Hematopoietic multipotent progenitor cell treated with erythropoietin and hydrocortisone succinate and interleukin-3 and kit ligand, for 17 days (in vitro differentiated cells): ENCODE measurements at places on chromosomes 5 and 9.

GRCh38 chr9:106864373-106865143 is 1.6 kb downstream of the ZNF462 start:
- DNase-seq = no peak

DNA sequence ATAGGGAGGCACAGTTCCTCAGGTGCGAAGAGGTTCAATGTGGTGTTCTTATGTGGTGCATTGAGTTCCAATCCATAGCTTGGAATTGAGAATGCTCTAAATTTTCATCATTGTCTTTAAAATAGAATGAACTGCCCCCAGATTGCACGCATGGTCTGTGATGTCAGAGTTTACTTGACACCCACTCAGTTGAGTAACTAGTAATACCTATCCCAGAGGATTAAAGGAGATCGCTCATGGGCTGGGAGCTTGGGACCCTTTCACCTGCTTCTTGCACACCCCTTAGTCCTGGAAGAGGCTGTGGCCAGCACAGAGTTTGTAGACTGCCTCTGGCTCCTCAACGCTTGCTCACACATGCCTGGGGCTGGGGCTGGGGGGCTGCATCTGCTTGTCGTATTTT is 95.1 kb upstream of the OTULINL start:
- DNase-seq = no peak

DNA sequence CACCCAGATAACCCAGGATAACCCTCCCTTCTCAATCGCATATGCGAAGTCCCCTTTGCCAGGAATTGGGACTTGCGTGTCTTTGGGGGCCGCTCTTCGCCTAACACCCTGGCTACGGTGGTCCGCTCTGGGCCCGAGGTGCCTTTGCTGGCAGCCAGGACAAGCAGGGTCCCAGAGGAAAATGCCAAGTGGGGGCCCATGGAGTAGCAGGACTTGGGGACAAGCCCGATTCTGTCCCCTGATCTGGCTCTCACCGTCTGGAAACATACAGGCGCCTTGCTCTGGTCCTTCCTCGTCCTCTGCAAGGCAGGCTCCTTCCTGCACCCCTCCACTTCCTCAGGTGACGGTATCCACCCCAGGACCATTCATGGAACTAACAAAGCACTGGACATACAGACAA is 78.1 kb upstream of the UNC5A start:
- no peak for DNase-seq

- no peak for DNase-seq
Measured at GRCh38 chr5:15255576-15255975, 244.4 kb upstream of the FBXL7 start.

GRCh38 chr9:125842242-125842641 is 95.1 kb downstream of the PBX3 start:
- no peak for DNase-seq

- no peak for DNase-seq
Measured at GRCh38 chr5:53392073-53392472, 88.4 kb upstream of the FST start.

GRCh38 chr5:17415321-17415758 is 82.7 kb upstream of the TAF11L2 start:
- DNase-seq = no peak

DNA sequence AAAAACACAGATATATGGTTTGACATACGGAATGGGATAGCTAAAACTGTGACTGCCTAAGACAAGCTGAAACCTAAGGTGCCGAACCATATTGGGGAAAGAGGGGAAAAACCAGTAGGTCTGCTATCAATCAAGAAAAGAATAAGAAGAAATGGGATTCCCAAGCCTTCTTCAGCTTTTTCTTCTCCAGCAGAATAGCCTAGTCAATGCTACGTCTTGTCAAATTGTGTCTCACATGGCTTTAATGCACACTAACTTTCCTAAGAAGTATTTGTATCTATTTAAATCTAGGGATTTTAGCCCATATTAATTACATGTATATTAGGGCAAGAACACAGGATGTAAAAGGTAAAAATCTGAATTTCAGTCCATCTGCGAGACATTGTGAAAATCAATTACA is 797 bp upstream of the FBXO38 start:
- no peak for DNase-seq

DNA sequence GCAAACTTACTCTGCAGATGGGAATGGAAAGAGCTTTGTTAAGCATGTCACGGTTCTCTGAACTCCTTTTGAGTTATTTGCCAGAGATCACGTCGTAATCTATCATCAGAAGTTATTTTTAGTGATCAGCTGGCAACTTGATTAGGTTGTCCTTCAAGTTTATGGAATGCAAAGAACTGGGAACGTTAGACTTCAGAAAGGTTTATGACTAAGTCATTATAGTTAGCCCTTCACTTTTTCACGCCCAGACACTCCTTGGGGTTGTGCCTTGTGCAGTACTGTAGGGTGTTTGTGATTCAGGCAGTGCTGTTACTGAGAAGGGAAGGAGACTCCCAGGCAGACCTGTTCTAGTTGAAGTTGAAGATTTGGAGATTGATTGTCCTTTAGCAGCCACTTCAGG is 26.8 kb upstream of the PHF2 start:
- DNase-seq = no peak
